ENCODE measurements at places on chromosomes 3 and 15.

GRCh38 chr3:32592011-32592410, 21.4 kb upstream of the DYNC1LI1 start:
- no peak for DNase-seq

- no peak for DNase-seq
Measured at GRCh38 chr3:111737706-111738086, 121.4 kb upstream of the PHLDB2 start.

- no peak for DNase-seq
Measured at GRCh38 chr3:122468896-122469533, 45.7 kb downstream of the KPNA1 start.

GRCh38 chr3:2477620-2478019, 379.0 kb downstream of the CNTN4 start:
- no peak for DNase-seq

DNA sequence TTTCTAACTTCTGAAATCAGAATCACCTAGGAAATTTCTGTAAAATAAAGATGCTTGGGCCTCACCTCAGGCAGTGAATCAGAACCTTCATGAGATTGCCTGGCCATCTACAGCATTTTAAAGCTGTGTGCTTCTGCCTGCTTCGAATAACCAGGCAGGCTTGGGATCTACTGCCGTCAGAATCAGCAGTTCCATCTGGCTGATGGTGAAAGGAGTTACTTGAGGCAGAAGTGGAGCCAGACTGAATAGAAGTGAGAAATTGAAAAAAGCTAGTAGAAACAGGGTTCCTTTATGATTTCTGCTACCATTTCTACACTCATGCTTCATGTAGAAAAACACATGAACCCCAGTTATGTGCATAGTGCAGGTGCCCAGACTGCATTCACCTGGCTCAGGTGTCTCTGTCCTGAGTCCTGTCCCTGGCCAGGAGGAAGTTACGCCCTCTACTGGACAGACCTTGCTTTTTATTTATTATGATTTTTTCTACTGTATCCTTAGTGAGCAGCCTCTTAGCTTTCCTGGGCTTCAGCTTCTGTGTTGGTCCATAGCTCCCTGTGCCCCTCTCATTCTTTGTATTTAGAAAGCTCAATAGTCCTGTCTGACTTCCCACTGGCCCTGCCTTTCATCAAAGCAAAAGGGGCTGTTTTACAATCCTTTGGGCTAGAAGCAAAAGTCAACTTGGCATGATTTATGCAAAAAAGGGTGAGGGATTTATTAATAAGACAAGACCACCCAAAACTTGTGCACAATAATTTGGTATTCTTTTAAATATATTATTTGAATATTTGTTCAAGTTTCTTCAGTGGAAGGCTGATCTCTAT, 200.8 kb upstream of the GOLGA6L4 start:
- peak; percentile 4 for DNase-seq

DNA sequence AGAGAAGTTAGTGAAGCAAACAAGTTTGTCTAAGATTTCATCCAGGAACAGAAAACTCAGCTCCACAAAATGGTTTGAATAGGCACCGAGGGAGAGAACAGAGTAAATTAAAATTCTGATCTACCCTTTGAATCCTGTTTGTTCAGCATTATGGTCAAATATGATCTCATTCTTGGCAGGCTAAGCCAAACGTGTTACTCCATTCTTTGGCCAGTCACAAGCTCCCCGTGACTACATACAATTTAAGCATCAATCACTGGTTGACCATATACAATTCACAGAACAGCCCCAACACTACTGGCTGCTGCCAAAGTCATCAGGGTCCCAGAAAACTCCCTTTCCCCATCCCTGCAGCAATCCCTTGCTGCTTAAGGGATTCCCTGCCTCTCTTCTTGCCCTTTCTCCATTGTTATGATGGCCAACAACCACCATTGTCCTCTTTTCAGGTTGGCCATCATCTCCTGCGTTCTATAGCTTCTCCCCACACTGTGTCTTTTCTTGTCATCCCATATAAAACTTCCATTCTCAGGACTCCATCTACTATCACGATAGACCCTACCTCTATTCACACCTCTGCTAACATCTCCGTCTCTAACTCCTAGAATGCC, 46.3 kb downstream of the GOLIM4 start:
- no peak for DNase-seq

DNA sequence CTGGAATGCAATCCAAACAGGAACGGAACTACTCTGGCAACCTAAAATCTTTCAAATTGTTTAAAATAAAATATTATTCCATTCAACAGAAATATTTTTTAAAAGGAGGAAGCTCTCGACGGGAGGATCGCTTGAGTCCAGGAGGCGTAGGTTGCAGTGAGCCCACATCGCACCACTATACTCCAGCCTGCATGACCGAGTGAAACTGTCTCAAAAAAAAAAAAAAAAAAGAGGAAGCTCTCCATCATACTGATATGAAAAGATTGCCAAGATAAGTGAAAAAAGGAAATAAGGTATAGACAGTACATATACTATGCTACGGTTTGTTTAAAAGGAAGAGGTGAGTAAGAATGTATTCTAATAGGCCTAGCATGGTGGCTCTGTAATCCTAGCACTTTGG, 3.6 kb downstream of the RAD18 start:
- peak; percentile 49 for DNase-seq

- no peak for DNase-seq
Measured at GRCh38 chr15:65275728-65276126, 11.0 kb downstream of the PARP16 start.

GRCh38 chr3:23153436-23153835, 49.7 kb upstream of the UBE2E2 start:
- DNase-seq: peak; percentile 76

GRCh38 chr15:71083349-71083748, 31.9 kb upstream of the THSD4 start:
- no peak for DNase-seq

- peak; percentile 80 for DNase-seq
Measured at GRCh38 chr3:157089455-157090221, 70.3 kb downstream of the CCNL1 start.

GRCh38 chr15:31857194-31857593, 173.1 kb upstream of the CHRNA7 start:
- DNase-seq: no peak

GRCh38 chr3:160193644-160194192, 31.5 kb upstream of the C3orf80 start:
- no peak for DNase-seq

GRCh38 chr3:31448882-31449243, 83.9 kb upstream of the STT3B start:
- DNase-seq: no peak

GRCh38 chr3:117790235-117790987, 1080.8 kb downstream of the TUSC7 start:
- DNase-seq: no peak

- no peak for DNase-seq
Measured at GRCh38 chr3:149356630-149357029, 20.8 kb downstream of the TM4SF1 start.

DNA sequence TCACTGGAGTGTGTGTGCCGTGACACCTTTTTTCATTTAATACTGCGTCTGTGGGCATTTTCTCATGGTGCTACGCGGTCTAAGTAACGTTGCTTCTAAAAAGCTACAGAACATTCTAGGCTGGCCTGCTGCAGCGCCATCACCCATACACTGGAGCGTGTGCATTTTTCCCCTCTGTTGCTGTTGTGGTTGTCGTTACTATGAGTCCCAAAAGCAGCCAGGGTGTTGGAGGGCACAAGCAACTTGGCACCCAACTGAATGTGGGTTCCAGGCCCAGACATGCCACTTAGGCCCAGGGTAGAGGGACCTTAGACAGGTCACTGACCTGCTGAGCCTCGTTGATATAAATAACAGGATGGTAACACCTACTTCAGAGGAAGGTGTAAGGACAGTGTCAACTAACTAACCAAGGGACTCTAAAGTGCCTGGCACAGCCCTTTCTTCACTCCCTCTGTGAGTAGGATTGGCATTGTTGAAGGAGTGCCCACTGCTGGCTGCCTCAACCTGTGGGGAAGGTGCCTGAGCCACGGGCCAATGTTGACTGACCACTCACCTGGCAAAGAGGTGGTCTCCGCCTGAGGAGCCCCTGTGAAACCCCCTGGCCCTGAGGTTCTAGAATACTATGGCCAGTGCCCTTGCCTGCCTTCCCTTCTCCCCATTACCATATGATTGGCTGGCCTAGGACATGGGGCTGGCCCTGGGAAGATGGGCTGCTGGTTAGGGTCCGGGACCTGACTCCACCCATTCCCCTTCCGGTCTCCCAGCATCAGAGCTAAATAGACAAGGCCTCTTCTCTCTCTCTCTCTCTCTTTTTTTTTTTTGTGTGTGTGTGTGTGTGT, 3.5 kb downstream of the CSK start:
- no peak for DNase-seq

- DNase-seq: no peak
Measured at GRCh38 chr3:161266731-161267150, 45.6 kb downstream of the NMD3 start.

GRCh38 chr15:32828507-32829186, 110.8 kb downstream of the GREM1 start:
- DNase-seq: no peak

GRCh38 chr15:29103824-29104565, 165.6 kb downstream of the NSMCE3 start:
- DNase-seq: peak; percentile 26

DNA sequence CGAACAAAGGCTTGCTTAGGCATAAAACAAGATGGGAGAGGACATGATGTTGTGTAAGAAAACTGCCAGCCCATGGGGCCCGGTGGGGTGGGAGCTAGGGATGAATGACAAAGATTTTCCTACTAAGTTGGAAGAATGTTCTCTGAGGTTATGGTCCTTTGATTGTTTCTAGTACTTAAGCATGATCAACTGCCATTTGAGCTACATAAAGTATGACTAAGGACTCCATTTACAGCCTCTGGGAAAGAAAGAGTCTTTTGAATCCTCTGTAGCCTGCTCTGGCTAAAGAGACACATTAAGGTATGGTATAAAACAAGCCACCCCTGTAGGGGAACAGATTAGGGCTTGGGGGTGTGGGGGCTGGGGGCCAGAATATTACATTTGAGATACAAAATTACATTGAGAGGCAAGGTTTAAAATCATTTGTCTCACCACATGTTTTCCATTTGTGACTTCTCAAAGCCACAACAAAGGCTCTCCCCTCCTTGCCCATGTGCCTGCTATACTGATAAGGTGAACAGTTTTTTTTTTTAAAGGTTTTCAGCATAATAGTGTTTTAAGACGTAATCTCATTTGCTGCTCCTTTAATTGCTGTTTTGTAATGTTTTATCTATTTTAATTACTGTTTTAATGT, 323.4 kb downstream of the CHST2 start:
- DNase-seq: no peak

- no peak for DNase-seq
Measured at GRCh38 chr15:93420050-93420452, 331.0 kb upstream of the RGMA start.

GRCh38 chr3:115890579-115890978, 267.3 kb downstream of the GAP43 start:
- DNase-seq: no peak

GRCh38 chr3:168405288-168405687, 309.6 kb upstream of the GOLIM4 start:
- no peak for DNase-seq

DNA sequence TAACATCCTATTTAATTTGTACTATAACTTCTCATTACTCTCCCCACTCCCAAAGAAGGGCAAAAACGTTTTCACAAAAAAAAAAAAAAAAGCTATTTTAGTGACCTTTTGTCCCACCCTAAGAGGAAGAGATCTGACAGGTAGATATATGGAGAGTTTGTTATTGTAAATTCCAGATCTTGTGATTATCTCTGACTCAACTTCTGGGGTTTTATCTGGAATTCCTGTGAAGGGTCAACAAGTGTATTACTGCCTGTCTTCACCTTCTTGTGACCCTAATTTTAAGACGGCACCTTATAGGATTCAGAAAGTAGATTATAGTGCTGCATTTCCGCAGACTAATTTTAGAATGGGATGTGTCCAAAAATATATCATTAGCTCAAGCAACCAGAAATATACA, 205.9 kb upstream of the CDIN1 start:
- DNase-seq: no peak

DNA sequence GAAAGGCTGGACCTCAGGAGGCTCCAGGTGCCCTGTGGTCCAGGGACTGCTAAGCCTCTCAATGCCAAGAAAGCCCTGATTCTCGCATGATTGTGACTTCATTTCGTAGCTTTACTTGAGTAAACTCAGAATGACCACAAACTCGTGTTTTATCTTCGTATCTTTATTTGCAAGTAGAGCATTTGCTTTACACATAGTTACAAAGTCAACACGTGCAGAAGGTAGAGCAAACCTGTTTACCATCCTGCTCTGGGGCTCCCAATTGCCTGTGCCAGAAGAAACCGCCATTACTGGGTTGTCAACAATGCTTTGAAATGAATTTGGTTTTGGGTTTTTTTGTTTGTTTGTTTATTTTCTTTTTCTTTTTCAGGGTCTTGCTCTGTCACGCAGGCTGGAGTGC, 5.8 kb upstream of the MESP1 start:
- DNase-seq: no peak

DNA sequence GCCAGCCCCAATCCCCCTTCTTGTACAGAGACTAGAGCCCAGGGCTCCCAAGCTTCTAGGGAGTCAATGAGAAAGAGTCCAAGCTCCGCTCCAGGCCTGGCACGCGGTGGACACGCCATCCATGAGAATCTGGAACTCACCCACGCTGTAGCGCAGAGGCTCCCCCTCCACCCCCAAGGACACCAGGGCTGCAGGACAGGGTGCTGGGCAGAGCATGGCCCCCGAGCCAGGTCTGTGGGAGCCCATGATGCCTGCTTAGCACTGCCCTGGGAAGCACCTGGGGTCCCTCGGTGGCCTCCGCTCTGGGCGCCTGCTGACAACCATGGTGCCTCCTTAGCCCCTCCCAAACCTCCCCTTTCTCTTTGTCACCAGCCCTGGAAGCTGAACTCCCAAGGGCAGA, 28.5 kb downstream of the ACSBG1 start:
- DNase-seq: no peak

DNA sequence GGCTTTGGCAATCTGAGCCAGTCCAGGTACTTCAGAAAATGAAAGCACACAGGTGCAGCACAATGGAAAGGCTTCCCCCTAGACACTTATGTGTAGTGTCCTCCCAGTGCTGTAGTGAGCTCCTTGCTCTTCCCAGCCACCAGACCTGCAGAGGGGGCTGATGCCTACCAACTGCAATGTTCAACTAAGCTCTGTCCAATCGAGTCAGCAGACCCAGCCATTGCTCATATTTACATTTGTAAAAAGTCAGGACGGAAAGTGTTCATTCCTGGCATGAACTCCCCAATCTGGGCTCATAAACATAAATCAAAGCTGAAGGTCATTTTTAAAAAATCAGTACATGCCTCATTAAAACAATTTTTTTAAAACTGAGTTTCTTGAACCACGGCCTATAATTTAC, 73.0 kb downstream of the FOXP1 start:
- DNase-seq: no peak

- DNase-seq: peak; percentile 36
Measured at GRCh38 chr15:65101411-65101890, 13.5 kb downstream of the UBAP1L start.

Data from inflammatory macrophage treated with lipopolysaccharide for 1 hour (primary cell).